SW480 (cell line): ENCODE measurements at places on chromosomes 1 and 21.
A peak's percentile ranks its signal among the peaks of the same experiment; 100 is the strongest.

GRCh38 chr1:111474106-111474505 is 322 bp downstream of the C1orf162 start:
- DNase-seq: no peak

DNA sequence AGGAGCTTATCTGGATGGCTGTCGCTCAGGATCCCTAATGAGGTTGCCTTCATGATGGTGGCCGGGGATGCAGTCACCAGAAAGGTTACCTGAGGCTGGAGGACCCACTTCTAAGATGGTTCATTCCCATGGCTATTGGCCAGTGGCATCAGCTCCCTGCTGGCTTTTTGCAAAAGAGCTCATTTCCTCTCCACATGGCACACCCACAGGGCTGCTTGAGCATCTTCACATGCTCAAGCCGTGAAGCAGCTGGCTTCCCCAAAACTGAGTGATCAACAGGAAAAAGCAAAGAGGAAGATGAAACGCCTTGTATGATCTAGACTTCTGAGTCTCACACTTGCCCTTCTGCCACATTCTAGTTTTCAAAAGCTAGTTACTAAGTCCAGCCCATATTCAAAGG is 124.6 kb upstream of the CXADR start:
- DNase-seq: no peak

- DNase-seq: no peak
Observed at GRCh38 chr1:40930174-40930964, 49.1 kb upstream of the CTPS1 start.

GRCh38 chr1:31754397-31754796 is 9.7 kb downstream of the ADGRB2 start:
- no peak for DNase-seq

DNA sequence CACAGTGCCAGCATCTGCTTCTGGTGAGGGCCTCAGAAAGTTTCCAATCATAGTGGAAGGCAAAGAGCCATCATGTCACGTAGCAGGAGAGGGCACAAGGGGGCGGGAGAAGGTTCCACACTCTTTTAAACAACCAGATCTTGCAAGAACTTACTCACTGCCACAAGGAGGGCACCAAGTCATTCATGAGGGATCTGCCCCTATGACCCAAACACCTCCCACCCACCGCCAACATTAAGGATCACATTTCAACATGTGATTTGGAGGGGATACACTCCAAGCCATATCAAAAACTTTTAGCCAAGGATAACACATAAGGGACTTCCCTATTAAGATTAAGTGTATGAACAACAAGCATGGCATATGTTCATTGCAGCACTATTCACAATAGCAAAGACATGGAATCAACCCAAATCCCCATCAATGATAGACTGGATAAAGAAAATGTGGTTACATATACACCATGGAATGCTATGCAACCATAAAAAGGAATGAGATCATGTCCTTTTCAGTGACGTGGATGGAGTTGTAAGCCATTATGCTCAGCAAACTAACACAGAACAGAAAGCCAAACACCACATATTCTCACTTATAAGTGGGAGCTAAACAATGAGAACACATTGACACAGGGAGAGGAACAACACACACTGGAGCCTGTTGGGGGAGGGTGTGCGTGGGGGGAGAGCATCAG is 19.9 kb upstream of the SLC35F3 start:
- no peak for DNase-seq

DNA sequence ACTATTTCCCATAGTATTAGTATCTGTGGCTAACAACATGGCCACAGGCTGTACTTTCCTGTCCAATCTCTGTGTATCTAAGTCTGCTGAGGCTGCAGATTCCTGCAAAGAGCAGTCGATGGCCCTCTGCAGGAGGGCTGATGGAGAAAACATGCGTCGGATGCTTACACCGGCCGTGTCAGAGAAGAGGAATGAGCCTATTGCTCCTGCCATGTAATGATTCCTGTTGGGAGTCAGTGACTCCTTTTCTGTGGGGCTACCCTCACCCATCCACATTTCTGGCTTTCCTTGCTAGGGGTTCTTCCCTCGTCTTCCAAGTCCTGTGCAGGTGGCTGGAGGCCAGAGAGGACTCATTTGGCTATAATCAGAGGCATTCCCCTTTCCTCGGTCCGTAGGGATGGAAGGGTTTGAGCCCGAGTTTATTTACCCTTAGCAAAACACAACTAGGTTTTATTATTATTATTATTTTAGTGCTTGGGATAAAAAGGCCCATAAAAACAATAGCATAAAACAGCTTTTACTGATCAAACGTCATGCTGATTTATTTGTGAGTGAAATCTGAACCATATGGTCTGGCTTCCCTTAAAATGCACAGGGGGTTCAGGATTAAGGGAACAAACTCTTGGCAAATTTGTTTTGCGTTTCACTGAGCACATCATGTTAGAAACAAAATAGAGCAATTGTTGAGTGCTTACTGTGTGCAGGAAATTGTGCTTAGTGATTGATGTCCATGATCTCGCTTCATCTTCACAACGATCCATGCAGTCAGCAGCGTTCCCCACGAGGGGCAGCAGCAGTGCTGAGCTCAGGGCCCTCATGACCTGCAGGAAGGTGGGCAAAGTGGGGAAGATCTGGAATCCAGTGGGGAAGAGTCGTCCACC is 70.8 kb downstream of the KIF26B start:
- no peak for DNase-seq

GRCh38 chr1:92817986-92818764 is 13.7 kb upstream of the RPL5 start:
- DNase-seq: peak; percentile 27

DNA sequence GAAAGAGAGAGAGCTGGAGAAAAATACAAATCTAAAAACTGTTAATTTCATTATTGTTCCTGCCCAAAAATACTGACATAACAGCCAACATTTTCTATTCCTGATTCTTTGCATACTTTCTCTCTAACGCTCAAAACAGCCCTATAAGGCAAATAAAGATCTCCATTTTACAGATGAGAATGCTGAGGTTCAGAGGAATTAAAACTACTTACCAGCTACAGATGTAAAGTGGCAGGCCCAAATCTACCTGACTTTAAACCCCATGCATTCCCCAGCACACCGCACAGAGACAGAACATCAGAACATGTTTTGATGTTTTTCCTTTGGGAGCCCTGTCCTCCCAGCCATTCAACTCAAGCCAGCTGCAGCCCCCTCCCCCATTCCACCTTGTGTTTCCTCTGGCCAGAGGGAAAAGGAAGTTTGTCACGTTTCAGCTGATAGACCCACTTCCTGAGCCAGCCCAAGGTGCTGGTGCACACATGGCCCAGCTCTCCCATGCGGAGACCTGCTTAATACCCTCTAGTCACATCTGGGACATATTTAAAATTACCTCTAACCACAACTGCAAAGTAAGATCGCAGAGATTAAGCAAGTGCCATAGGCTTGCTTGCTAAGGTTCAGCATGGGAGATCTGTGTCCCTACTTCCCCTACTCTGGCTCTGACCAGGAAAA is 133.1 kb upstream of the NFIA start:
- no peak for DNase-seq

DNA sequence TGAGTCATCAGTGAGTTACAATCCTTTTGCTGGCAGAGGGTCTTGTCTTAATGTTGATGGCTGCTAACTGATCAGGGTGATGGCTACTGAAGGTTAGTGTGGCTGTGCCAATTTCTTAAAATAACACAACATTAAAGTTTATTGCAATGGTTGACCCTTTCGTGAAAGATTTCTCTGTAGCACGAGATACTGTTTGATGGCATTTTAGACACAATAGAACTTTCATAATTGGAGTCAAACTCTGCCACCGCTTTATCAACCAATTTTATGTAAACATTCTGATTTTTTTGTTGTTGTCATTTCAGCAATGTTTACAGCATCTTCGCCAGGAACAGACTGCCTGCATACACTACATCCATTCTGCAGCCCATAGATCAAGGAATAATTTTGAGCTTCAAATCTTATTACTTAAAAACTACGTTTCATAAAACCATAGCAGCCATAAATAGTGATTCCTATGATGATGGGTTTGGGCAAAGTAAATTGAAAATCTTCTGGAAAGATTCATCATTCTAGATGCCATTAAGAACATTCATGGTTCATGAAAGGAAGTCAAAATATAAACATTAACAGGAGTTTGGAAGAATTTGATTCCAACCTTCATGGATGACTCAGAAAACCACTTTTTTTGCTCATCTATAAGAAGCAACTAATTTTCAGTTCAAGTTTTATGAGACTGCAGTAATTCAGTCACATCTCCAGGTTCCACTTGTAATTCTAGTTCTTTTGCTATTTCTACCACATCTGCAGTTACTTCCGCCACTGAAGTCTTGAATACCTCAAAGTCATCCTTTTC is 85.9 kb downstream of the TYW3 start:
- no peak for DNase-seq

DNA sequence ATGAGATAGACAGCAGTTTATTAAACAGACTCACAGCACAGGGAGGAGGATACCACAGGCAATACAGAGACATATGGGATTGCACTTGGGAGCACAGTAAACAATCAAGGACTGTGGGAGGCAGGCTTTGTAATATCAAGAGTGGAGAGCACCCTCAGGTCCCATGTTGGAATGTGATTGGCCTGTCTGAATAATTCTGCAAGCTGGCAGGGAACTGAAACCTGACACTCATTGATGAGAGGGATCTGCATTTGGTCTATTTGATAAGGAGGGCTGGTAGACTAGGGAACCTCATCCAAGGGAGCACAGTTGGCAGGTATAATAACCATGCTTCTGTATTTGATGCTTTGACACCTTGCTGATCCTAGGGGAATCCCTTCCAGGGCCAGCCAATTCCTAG is 69.9 kb upstream of the PRMT6 start:
- DNase-seq: no peak

DNA sequence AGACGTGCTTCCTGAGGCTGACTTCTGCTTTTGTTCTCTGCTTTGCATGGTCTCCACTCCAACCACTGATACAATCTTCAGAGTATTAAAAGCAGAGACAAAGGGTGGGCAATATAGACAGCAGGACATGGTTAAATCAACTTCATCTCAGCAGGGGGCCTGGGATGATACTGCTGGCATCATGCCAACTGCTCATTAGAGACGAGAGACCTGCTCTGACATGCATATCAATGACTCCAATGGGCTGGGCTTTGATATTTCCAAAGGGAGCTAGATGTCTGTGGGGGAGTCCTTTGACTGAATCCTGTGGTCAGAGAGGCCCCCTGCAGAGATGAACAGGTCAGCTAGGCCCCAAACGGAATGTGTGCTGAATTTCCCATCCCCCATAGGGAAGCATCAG is 106.6 kb downstream of the ACTL8 start:
- DNase-seq: no peak

GRCh38 chr1:220843481-220844011 is 35.7 kb upstream of the HLX start:
- no peak for DNase-seq

- no peak for DNase-seq
Observed at GRCh38 chr1:202567738-202568137, 142.5 kb downstream of the SYT2 start.

GRCh38 chr21:39504230-39504629 is 52.5 kb downstream of the SH3BGR start:
- DNase-seq: no peak

- no peak for DNase-seq
Observed at GRCh38 chr1:4586611-4587160, 67.7 kb upstream of the AJAP1 start.

DNA sequence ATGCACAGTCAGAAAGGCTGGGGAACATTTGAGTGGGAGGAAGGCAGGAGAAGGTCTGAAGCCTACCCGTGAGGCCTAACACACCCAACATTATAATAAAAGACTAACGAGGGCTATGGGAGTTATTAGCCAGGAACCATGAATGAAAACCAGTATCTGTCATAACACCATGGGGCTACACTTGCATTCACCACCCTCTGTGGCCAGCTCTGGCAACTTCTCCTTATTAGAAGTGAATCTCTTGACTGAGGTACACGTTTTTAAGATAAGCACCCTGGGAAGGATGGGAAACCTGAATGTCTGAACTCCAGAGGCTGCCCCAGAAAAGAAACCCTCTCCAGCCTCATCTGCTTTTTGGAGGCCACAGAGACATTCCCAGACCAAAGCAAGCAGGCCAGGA is 204.3 kb upstream of the RAB4A start:
- no peak for DNase-seq

DNA sequence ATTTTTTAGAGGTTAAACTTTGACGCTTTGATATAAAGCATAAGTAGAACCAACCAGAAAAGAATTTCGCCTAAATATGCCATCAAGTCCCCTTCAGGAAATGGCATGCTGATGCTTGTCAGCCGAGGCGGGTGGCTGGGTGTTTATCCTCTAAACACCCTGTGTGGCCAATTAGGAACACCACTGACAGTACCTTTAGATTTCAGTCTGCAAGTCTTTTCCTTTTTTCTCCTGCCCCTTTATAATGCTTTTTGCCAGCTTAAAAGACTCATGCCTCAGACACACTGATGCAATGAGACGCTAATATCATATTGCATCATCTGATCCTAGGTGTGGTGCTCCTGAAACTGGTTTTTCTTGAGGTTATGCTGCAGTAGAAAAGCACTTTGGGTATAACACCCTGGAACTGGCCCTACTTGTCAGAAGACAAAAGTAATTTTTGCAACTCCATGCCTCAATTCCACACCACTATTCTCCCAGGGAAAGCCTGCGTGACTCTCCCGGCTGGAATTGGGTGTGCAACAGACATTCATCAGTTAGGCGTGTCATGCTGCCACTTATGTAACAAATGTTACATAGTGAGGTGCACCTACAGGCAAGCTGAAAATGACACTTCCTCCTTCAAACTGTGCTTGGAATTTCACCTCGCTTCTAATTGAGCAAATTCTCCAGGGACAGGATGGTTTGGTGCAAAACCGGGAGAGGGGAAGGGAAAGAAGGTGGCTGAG is 2.0 kb upstream of the RCC2 start:
- peak; percentile 87 for DNase-seq

DNA sequence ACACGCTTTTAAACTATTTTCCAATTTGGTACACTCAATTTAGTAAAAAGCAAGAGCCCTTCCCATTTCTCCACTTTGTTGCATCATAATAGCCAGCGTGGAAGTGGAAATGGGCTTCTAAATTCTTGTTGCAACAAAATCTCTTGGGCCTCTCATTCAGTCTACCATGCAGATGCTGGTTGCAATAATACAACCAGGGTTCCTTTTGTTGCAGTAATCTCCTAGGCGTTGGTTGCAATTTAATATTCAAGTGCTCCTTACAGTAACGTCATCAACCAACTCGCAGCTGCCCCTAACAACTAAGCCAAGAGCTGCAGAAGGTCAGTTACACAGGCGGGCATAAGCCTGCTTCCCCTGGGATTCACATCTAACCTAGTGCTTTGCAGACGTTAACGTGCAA is 2.7 kb upstream of the HDGF start:
- no peak for DNase-seq
